ENCODE measurements at places on chromosomes 2 and 18.

- DNase-seq, result no peak
These were observed 59.2 kb upstream of the PEX13 start for GRCh38 chr2:60958361-60958760.

GRCh38 chr2:197799068-197799467 lies 5.3 kb upstream of the PLCL1 start:
- DNase-seq, result no peak

DNA sequence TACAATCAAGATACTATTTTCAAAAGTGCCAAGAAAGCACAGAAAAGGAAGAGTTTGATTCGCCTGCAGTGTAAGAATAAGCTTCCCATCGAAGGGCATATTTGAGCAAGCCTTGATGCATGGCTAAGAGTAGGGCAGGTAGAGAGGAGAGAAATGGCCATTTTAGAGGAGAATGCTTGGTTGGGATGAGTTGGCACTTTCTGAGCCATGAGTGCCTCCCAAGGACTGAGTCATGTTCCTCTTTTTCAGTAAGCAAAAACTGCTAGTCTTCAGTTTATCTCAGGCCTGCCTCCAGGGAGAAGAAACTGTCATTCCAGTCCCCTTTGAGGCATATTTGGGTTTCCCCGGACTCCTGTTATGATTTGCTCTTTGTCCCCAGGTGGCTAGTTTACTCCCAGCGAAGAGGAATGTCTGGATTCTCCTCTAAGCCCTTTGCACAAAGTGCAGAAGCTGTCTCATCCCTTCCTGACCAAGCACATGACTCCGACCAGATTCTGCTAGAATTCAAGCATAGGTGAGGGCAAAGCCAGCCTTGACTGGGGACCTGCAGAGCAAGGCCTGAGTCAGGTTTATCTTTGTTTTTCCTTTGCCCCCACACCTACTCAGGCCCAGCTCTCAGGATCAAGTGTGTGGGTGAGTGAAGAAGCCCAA lies 115.2 kb downstream of the TTC32 start:
- DNase-seq, result no peak

GRCh38 chr2:43115881-43116280 lies 110.5 kb downstream of the ZFP36L2 start:
- no peak for DNase-seq

DNA sequence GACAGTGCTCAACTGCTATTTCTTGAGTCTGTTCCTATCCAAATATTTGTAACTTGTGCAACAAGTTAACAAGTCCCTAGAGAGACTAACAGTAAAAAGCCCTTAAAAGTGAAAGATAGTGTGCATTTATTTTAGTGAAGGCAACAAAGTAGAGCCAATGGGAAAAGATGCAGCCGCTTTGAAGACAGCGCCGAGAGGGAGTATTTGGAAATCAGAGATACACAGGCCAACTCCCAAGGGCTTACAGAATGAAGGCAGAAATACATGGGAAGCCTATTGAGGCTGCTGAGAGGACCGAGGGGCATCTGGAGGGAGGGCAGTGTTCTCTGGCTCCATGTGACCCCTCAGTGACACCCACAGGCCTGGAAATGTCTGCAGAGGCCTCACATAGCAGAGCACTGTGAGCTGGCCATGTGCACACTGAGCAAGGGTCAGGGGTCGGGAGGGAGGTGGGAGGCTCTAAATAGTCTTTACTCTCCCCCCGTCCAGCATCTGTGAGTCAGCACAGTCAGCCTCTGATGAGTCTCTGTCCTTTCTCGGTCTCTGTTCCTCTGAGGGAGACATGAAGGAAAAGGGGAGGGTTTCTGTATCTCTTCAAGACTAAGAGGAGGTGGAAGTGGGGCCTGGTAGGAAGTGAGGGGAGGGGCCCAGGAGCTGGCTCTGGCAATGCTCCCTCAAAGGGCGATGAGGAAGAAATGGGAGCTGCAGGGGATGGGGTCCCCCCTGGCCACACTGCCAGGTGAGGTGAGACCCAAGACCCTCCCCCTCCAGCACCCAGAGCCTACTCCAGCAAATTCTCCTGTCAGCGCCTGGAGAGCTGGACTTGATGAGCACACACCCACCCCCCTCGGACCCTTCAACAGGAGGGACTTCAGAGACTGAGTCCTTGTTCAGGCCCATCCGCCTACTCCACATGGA lies 133.6 kb downstream of the SP3 start:
- DNase-seq, result no peak

DNA sequence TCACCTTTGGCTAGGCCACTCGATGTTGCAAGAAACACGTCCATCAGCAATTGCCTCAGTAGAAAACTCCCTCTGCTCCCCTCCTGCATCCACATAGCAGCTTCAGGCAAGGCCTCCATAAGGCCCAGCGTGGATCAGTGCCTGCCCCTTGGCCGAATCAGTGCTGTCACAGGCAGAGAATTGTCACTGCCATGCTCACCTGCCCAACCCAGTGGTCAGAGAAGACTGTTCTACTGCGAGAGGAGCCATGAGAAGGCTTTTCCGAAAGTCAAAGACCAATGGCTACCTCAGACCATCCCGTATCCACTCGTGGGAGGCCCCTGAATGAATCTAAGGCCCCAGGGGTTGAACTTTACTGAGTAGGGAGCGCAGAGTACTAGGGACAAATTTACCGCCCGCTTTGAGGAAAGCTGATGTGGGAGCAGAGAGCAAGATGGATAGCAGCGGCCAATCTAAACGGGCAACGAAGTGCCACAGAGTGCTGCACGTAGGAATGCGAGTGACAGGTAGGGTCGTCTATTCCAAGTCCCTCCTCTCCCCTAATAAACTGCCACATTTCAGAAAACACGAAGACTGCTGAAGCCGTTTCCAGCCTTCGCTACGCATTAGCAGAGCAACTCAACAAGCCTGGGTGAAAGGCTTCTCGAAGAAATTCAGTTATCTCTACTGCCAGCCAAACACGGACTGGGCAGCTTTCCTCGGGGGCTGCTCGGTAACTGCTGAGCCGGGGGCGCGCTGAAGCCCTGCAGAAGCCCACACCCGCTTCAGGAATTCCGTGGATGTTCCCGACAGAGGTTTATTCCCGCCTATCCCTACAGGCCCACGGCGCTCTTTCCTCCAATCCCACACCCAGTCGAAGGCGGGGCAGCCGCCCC lies 968 bp upstream of the RALBP1 start:
- DNase-seq, result no peak

DNA sequence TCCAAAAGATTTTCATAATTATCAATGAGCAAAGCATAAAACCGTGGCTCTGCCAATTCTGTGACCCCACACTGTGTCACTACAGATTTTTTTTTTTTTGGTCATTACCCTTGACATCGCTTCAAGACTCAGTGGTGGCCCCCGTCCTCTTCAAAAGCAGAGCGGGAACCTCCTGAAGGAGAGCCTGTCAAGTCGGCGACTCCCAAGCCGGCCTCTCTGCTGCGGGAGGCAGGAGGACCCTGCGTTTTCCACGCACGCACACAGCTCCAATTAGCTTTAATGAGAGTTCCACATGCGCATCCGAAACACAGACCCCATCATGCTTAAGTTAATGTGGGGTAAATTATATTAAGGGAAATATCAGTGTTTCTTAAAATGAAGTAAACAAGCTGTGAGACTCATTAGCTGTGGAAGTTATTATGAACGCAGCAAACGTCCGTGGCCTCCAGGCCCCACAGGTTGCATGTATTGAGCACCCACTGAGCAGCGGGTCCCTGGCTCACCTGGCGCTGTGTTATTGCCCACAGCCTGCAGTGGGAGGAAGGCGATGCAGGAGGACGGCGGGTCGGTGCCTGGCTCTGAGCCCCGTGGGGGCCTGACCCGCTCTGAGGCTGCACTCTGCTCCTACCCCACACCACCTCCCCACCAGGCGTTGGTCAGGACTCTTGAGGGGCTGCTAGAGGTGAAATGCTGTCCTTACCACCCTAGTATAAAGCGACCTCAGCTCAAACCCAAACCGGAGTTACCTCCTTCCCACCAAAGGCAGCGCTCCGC lies 181.0 kb upstream of the SALL3 start:
- no peak for DNase-seq

- DNase-seq, result no peak
These were observed 372.5 kb downstream of the SATB2 start for GRCh38 chr2:199085261-199085660.

- no peak for DNase-seq
These were observed at the start of gene CRYBA2 for GRCh38 chr2:218993345-218994315. Gene CRYBA2 (minus strand): TSS chr2:218993422. CDS start chr2:218993176, 246 bp downstream.

- DNase-seq, result no peak
These were observed 258.9 kb upstream of the TRIB2 start for GRCh38 chr2:12457831-12458230.

GRCh38 chr2:196123679-196124373 lies 47.6 kb downstream of the STK17B start:
- DNase-seq, result no peak

- no peak for DNase-seq
These were observed 1357.8 kb upstream of the CRIM1 start for GRCh38 chr2:34997779-34998178.

DNA sequence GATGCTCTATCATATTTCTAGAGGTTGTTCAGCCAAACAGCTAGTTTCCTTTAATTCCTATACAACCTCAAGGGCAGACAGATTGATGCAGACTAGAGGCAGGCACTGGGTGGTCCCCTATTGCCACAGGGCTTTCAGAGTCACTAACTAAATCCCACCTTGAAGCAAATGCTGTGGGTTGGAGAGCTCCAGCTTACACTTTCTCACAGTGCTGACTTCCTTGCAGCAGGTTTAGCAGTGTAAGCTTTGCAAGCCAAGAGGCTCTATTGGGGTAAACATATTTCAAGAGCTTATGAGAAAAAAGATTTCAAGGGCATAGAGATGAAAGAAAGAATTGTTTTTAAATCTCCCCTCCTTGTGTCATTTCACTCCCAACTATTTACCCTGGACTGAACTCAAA lies 366.5 kb upstream of the CRIM1 start:
- DNase-seq, result no peak

DNA sequence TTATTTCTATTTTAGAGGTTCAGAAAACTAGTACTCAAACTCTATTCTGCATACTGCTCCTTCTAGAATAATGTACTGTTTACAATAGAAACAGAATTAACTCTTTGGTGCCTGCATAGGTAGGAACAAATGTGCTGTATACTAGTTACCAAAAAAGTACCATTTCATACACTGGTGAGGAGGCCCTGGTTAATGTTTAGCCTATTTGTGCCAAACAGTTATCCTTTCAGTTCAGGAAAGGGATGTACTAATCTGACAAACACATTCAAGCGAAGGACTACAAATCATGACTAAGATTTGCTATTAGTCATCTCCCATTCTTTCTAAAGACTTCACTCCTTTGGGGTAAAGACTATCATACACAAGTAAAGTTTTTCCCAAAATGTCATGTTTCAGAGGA lies 47.4 kb downstream of the EXOC6B start:
- DNase-seq, result no peak

GRCh38 chr2:159677654-159678053 lies 34.7 kb upstream of the MARCHF7 start:
- no peak for DNase-seq

GRCh38 chr18:4704781-4705180 lies 249.7 kb upstream of the DLGAP1 start:
- no peak for DNase-seq

DNA sequence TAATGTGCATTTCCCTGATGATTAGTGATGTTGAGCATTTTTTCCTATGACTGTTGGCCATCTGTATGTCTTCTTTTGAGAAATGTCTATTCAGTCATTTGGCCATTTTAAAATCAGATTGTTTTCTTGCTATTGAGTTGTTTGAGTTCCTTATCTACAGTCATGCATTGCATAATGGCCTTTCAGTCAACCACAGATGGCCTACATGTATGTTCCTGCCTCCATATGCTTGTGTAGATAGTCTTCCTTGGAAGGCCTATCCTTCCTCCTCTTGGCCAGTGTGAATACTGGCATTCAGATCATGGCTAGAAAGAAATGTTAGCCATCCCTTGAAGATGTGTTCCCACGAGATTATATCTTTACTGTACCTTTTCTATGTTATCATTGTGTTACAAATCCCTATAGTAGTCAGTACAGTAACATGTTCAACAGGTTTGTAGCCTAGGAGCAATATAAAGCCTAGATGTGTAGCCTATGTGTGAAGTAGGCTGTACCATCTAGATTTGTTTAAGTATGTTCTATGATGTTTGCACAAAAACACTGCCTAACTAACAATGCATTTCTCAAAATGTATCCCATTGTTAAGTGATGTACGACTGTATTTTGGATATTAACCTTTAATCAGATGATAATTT lies 65.6 kb upstream of the CD302 start:
- no peak for DNase-seq

- DNase-seq, result no peak
These were observed 34.9 kb upstream of the PTPN4 start for GRCh38 chr2:119724656-119725485.

DNA sequence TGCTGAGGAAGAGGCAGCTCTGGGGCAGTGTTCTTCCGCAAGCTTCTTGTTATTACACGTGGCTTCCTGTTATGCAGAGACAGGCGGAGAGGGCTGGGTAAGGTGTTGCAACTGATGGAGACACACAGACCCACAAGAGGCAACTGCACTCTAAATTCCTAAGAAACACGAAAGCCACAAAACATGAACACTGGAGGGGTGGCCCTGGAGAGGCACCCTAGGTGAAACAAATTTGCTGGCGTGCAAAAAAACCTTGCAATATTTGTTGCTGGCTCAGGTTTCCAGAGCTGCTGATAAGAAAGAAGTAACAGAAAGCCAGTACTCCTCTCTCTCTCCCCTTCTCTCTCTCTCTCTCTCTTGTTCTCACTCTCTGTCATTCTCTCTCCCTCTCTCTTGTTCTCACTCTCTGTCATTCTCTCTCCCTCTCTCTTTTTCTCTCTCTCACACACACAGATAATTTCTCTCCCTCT lies 31.8 kb downstream of the ARHGAP25 start:
- DNase-seq, result peak; percentile 59

DNA sequence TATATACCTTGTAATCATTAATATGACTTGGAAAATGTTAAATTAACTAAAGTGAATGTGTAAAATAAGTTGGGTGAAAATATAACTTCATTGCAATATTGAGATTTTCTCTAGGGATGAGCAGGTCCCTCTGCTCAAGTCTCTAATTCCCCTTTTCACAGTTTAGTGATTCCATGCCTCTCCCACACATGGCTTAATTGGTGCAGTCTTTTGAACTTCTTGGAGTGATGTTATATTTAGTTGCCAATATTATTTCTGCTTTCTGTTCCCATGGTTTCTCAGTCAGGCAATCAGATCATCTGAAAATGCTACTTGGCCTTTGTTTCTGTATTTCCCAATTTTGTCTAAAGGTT lies 233.7 kb upstream of the SPOPL start:
- DNase-seq, result no peak

GRCh38 chr18:78431606-78432005 lies 548.0 kb upstream of the SALL3 start:
- no peak for DNase-seq

DNA sequence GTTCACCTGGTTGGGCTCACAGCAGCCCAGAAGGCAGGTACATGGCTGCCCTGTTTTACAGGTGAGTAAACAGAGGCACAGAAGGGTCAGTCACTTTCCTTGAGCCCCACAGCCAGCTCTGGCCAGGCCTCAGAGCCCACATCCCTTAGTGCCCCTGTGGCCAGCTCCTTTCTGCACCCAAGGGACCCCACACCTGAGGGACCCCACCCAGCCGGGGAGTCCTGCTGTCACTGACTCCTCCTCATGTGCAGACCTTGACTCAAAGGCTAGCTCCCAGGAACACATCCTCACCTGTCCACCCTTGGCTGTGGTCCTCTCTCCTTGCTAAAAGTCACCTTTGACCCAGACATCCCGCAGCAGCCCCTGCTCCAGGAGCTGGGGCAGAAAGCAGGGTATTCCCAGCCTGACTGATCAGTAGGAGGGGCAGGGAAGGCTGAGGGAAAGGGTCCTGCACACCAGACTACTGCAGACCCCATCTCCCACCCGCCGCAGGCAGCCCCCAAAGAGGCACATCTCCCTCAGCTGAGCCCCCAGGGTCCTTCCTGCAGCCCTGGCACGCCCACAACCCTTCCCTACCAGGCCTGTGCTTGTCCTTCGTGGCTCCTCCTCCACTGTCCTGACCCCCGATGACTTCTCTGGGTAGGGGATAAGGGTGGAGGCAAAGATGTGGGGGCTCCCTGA lies 9.8 kb upstream of the ARHGEF4 start:
- no peak for DNase-seq

Measured in stimulated activated CD4-positive, alpha-beta T cell treated with anti-CD3 and anti-CD28 coated beads, Interleukin-2, amount 100 ng/mL, for 24 hours (primary cell).